ENCODE measurements at places on chromosomes 7 and 10.

GRCh38 chr7:26447116-26447515 lies 155.5 kb downstream of the SNX10 start:
- no peak for DNase-seq

DNA sequence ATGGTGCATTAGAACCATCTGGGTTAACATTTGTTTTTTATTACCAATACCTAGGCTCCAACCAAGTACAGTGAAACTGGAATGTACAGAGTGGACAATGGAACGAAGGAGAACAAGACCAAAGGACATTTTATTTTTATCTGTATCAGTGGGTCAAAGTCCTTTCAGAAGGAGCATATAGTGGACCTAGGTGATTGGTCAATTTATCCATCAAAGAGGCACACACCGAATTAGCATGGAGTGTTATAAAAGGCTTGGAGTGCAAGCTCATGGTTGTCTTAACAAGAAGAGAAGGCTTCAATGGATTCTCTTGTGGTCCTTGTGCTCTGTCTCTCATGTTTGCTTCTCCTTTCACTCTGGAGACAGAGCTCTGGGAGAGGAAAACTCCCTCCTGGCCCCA lies at the start of gene CYP2C9:
Gene CYP2C9 (plus strand): TSS at position 276 of the 400 bp plus-strand sequence. CDS start 25 bp downstream, at position 301.
- DNase-seq = no peak

DNA sequence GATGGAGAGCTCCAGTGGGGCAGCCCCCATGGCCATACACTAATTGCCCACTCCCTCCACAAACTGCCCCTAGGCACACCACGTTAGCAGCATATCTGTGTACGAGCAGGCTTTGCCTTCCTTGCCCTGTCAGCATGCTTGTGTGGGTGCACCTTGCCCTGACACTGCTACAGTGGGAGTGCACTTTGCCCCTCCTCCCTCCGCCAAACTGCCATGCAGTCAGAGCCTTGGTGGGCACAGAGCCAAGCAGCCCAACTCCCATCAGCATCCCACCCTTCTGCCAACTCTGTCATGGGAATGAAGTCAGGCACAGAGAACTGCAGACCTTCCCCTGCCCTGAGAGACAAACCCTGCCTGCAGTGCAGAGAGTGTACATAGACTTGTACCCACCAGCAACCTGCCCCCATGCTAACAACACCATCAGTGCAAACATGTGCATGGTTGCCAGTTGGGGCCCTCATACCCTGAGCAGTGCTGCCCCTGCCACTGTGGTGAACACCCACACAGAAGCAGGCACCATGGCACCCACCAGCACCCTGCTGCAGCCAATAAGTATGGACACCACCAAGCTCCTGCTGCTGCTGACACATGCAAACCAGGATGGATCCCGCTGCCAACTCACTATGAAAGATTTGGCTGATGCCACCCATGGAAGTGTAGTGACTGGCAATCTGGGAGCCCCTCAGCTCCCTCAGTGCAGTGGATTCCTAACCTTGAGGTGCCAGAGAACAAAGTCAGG lies 1197.7 kb upstream of the CELF2 start:
- no peak for DNase-seq

GRCh38 chr10:100575585-100576281 lies 40.0 kb downstream of the HIF1AN start:
- DNase-seq = no peak

DNA sequence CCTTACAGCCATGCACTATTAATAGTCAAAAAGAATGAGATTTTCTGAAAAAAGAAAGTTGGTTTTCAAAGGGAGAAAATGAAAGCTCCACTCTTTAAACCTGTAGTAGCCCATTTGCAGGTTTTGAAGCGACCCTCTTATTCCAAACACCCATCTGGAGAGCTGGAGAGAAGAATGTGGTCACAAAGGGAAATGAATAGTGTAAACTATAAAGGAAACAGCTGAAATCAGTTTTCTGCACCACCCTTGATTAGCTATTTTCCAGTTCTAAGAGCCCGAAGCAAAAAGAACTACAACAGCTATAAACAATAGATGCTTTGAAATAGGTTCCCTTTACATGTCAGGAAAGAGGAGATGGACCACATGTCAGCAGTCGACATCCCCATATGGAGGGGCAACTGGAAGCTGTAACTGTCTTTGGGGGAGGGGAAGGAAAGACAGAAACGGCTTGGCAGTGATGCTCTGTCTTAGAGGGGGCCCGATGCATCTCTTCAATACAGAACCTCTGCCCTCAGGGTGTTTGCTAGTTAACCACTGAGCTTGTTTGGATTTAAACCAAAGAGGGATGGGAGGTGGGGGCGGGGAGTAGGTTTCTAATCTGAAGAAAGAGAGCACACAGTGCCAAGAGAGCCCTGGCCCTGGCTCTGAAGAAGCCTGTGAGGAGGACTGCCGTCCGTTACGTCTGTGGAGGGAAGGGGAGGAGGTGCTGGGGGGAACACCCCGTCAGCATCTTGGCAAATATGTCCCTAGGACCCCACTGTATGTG lies 55.3 kb downstream of the CPVL start:
- DNase-seq = no peak

DNA sequence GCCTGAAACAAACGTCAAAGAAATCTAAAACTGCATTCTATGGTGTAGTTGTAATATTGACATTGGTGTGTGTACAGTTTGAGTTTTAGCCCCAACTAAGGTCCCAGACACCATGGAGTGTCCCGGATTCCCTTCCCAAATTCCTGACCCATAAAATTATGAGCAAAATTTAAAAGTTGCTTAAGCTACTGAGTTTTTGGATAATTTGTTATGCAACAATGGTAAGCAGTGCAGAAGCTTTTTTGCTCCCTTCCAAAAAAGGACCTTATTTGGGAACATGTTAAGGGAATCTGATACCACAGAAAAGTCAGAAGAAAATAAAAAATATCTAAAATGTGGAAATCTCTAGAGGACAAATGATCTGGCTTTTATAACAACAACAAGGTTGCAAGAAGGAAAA lies 63.3 kb upstream of the KMT2E start:
- no peak for DNase-seq

DNA sequence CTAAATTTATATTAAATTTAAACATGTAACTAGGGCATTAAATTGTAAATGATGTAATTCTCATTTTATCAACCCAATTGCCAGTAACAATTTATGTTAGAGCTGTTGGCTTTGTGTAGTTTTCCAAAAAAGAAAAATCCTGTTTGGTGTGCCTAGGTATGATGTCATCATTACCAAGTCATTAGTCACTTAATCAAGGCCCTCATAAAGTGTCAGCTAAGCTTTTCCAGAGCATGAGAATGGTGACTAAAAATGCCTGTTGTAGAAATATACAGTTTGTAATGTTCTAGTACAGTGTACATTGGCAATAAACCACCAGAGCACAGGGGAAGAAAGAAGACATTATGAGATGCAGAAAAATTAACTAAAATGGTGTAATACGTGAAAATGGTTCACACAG lies 593.8 kb upstream of the ANKRD30A start:
- no peak for DNase-seq

DNA sequence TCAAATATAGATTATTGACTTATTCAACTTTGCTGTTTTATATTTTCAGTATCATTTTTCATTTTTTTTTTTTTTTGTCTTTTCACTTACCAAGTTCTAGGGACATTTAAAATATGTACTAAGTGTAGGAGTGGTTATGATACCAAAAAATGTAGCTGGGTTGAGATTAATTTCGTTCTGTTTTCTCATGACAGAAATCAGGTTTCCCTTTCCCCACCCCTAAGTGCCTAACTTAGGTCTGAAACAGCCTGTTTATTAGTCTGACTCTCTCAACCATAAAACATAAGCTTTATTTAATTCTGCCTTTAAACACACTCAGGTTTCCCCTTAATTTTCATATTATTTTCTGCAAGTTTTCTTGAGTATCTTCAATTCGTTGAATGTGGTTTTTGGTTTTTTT lies 22.1 kb downstream of the TMEM106B start:
- no peak for DNase-seq

GRCh38 chr10:112429654-112430230 lies 17.0 kb downstream of the ZDHHC6 start:
- no peak for DNase-seq

- no peak for DNase-seq
Observed at GRCh38 chr10:72089618-72090017, 1.3 kb upstream of the SPOCK2 start.

GRCh38 chr7:116478834-116479233 lies 20.7 kb upstream of the CAV2 start:
- no peak for DNase-seq
